Hepatic stellate cell (primary cell): ENCODE measurements at places on chromosomes 12 and 14.

DNA sequence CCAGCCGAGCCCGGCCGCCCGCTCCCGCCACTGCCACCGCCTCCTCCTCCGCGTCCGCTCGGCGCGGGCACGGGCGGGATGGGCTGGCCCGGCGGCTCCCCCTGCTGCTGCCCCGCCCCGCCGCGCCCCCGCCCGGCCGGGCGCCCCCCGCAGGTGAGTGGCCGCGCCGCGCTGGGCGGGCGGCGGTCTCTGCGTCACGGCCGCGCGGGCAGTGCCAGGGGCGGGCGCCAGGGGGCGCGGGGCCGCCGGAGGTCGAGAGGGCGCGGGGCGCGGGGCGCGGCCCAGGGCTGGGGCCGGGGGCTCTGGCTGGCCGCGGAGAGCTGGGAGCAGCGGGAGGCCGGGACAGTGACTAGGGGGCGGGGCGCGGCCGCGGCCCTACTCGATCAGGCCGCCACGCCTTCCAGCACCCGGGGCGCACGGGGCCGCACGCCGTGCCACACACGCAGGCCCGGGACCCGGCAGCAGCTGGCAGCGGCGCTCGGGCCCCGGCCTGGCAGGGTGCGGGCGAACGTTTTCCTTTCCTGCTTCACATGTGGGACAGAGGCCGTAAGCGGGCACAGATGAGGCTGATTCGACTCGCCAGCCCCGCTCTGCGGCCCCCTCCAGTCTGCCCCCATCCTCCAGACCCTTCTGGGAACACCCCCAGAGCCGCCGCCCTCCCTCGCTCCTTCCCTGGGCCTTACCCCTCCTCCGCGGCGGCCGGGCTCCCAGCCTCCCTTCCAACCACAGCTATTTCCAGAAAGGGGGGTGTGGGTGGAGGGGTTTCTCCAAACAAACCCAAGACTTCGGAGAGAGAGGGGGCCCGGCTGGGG, 2.4 kb upstream of the TNS2 start:
- peak; percentile 85 for DNase-seq

GRCh38 chr12:122282061-122282460, 15.8 kb upstream of the VPS33A start:
- DNase-seq: peak; percentile 73

GRCh38 chr12:85425926-85426325, 145.9 kb downstream of the ALX1 start:
- DNase-seq: no peak

DNA sequence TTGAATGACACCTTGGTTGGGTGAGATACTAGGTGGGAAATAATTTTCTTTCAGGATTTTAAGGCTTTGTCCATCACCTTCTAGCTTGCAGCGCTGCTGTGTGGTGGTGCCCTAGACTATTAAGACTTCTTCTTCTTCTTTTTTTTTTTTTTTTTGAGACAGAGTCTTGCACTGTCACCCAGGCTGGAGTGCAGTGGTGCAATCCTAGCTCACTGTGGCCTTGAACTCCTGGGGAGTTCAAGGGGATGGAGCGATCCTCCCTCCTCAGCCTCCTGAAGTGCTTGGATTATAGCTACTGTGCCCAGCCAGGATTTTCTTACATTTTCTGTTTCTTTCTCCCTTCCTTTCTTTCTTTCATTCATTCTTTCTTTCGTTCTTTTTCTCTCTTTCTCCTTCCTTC, 10.3 kb upstream of the MTA1 start:
- DNase-seq: no peak

GRCh38 chr12:132123970-132124765, 20.0 kb downstream of the DDX51 start:
- no peak for DNase-seq

- peak; percentile 31 for DNase-seq
Observed at GRCh38 chr12:68530965-68531364, 79.7 kb upstream of the RAP1B start.

- no peak for DNase-seq
Observed at GRCh38 chr12:14066021-14066420, 84.6 kb upstream of the GRIN2B start.

- DNase-seq: no peak
Observed at GRCh38 chr12:69275471-69275891, 36.1 kb downstream of the CPSF6 start.

DNA sequence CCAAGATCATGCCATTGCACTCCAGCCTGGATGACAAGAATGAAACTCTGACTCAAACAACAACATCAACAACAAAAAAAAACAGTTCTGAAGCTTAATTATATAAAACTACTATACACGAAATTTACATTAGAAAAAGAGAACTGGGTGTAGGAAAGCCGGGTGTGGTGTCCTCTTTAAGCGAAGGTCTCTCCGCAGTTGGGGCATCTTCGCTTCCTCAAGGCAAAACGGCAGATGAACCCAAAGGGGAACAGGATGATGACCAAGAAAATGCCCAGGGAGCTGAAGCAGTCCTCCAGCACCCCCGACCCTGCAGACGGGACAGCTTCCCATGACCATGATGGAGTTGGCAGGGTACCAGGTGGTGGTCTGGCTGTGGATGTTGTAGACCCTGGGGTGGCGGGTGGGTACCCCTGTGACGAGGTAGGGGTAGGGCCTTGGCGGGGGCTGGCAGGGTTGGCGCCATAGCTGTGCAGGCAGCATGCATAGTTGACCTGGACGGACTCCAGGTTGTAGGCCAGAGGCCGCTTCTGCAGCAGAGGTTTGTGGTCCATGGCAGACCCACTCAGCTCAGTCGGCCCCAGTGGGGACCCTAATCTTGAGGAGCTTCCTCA, 18.2 kb upstream of the BCAT1 start:
- DNase-seq: no peak

- DNase-seq: no peak
Observed at GRCh38 chr12:50949801-50950302, 2.5 kb upstream of the HIGD1C start.

GRCh38 chr12:3313675-3314663, 177.0 kb upstream of the PRMT8 start:
- DNase-seq: peak; percentile 48

GRCh38 chr14:55097881-55098560, 31.0 kb upstream of the LGALS3 start:
- DNase-seq: no peak

- DNase-seq: peak; percentile 74
Observed at GRCh38 chr12:114669401-114670290, 14.3 kb downstream of the TBX3 start.

- DNase-seq: no peak
Observed at GRCh38 chr14:86491743-86492142, 961.8 kb downstream of the FLRT2 start.
